Peyer's patch (tissue), 4 donors: ENCODE measurements at places on chromosomes 2 and 18.

DNA sequence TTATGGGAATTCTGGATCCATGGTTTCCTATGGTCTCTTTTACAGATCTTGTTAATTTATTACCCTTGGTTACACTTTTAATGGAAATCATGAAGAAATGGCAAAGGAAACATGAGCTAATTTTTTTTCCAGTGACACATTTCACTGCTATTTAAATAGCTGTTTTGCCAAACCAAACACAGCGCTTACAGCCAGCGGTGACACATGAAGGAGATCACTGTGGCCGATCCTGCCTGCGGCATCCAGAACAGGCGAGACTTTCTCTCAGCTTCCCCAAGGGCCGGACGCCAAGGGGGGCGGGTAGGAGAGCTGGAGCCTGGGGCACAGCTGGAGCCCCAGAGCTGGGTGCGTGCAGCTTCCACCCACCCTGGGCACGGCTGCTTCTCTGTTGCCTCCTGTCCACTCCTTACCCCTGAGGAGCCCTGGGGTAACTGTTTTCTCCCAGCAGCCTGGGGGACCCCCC is 81.4 kb upstream of the PKDCC start:
- peak; percentile 76 for DNase-seq

DNA sequence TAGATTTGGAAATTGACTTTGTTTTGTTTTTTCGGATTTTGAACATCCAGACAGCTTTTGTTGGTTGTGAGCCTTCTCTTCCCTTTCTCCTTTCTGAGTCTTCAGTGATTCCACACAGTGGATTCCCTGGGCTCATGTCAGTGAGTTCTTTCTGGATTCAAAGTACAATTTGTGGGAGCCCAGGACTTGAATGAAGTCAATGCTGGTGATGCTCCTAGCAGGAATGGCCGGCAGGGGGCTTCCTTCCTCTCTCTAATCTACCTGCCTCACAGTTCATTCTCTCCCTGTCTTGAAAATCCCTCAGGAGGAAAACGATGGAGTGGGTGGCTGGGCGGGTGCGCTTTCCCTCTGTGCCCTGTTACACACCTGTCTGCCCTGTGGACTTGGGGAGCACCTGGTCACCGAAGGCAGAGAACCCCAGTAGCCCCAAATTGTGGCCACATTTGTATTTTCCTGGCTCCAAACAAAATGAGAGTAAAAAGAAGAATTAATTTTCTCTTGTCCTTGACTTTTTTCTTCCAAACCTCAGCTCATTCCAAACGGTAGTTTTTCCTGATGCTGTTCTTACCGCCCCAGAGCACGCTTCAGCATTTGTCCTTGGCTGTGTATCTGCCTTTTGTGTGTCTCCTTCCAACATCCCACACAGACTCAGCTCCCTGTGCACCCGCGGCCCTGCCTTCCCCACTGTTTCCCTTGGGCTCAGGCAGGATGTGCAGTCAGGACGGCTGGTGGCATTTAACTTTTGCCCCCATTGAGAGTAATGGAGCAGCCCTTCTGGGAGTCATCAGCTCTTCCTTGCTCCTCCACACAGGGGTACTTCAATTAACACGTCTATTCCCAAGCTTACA is 86.6 kb downstream of the MARCO start:
- DNase-seq: no peak

GRCh38 chr18:63301434-63301833 is 18.1 kb downstream of the BCL2 start:
- no peak for DNase-seq

GRCh38 chr2:209070262-209070661 is 353.6 kb upstream of the MAP2 start:
- DNase-seq: no peak

DNA sequence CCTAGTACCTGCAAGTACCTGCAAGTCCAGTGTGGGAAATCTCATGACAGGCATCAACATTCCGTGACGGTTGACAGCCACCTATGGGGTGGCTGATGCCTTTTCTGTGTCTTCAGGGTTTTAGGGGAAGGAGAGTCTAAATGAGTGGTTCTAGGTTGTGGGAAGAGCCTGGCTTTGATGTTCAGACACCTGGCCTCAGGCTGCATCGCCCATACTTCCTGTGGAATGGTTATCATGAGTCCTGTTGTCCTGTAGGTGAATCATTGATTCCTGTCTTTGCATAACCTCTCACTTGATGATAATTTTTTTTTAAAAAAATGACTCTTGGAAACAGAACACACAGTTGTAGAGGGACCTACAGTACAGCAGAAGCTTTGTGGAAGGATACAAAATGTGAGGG is 108.9 kb downstream of the NEDD4L start:
- no peak for DNase-seq

DNA sequence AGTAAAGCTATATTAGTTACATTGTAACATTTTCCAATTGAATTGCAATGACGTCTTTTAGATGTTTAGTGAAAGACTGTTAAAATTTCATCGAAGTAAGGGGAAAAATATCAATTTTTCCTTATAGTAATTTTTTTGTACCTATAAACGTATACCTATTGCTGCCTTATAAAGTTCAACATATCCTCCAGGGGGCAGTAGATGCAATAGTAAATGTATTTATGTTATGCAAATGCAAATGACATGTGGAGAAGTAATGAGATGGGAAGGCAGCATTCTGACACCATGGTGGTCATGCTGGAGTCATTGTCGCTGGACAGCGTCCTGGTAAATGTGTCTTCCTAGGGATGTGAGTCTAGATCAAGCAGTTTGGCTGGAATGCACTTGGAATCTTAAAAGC is 38.7 kb downstream of the MSTN start:
- no peak for DNase-seq

- no peak for DNase-seq
Observed at GRCh38 chr2:162317058-162317742, 1.3 kb downstream of the IFIH1 start.

GRCh38 chr2:237281836-237282306 is 132.1 kb downstream of the COL6A3 start:
- no peak for DNase-seq

GRCh38 chr18:28168725-28169124 is 8.2 kb downstream of the CDH2 start:
- no peak for DNase-seq

GRCh38 chr2:65901756-65902155 is 469.4 kb upstream of the SPRED2 start:
- no peak for DNase-seq

- DNase-seq: no peak
Observed at GRCh38 chr2:172219201-172219600, 116.5 kb upstream of the DLX2 start.

GRCh38 chr2:19682493-19682892 is 219.3 kb downstream of the TTC32 start:
- DNase-seq: no peak

GRCh38 chr2:126999106-126999756 is 100.5 kb downstream of the TEX51 start:
- DNase-seq: no peak

DNA sequence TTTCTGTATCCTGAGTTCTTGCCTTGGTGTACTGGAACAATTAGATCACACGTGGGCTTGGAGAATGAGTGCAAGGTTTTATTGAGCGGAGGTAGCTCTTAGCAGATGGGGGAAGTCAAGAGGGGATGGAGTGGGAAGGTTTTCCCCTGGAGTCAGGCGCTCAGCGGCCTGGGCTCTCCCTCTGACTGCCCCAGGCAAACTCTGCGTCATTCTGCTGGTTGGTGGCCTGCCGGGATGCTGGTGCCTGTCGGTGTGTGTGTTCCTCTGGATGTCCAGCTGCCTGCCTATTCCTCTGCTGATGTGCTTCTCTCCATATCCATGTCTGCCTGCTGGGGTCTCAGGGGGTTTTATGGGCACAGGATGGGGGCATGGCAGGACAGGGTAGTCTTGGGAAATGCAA is 111.0 kb downstream of the TRIB2 start:
- no peak for DNase-seq

GRCh38 chr2:170454471-170455372 is 260.4 kb upstream of the SP5 start:
- no peak for DNase-seq

DNA sequence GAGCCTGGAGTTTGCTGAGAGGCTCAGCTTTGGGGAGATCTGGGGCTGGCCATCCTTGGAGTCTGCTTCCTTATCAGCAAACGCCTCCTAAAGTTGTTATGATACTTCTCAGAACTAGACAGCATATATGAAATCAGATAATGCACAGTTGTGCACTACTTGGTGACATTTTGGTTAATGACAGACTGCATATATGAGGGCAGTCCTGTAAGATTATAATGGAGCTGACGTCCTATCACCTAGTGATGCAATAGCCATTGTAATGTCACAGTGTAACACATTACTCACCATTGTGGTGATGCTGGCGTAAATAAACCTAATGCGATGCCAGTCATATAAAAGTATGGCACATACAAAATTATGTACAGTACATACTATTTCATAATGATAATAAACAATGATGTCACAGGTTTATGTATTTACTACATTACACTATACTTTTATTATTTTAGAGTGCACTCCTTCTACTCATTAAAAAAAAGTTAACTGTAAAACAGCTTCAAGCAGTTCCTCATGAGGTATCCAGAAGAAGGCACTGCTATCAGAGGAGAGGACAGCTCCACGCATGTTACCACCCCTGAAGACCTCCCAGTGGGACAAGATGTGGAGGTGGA is 298.1 kb upstream of the REV1 start:
- DNase-seq: no peak

DNA sequence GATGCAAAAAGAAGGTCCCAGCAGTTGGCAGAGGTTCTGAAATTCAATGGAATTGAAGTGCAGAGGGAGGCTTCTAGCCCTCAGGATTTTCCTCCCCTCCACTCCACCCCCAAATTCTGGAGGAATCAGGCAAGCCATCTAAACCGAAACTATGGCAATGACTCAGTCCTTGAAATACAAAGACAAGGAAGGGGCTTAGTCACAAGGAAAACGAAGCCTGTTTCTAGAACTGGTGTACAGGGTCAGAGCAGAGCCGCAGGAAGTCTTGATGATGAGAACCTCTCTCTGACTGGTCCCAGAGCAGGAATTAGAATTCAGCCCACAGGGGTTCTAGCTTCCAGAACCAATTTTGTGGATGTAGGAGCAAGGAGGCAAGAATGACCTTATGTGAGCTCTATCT is 111.7 kb upstream of the SCN1A start:
- DNase-seq: no peak

- DNase-seq: no peak
Observed at GRCh38 chr18:12076424-12077140, 17.1 kb upstream of the ANKRD62 start.

GRCh38 chr2:70330476-70330875 is 28.6 kb upstream of the FAM136A start:
- no peak for DNase-seq

DNA sequence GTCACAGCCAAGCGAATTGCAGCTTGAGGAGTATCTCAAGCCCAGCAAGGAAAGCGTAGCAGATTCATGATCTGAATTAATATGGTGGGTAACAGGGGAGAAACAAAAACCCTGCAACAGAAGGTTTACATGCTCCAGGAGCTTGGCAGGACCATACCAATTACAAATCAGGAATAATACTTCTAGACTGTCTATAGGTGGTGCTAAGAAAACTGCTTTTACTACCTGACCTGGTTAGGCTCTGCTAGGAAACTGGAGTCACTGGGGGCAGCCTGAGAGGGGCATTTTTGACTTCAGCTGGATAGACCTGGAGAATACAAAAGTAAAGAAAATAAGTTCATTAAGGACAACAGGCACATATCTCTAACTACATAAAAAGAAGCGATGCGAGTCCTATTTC is 24.6 kb upstream of the SPOPL start:
- no peak for DNase-seq

DNA sequence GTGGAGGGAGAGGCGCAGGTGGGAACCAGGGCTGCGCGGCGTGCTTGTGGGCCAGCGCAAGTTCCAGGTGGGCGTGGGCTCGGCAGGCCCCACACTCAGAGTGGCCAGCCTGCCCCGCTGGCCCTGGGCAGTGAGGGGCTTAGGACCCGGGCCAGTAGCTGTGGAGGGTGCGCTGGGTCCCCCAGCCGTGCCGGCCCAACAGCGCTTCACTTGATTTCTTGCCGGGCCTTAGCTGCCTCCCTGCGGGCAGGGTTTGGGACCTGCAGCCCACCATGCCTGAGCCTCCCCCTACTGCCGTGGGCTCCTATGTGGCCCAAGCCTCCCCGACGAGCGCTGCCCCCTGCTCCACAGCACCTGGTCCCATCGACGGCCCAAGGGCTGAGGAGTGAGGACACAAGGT is 1636.9 kb upstream of the SLC39A10 start:
- no peak for DNase-seq

DNA sequence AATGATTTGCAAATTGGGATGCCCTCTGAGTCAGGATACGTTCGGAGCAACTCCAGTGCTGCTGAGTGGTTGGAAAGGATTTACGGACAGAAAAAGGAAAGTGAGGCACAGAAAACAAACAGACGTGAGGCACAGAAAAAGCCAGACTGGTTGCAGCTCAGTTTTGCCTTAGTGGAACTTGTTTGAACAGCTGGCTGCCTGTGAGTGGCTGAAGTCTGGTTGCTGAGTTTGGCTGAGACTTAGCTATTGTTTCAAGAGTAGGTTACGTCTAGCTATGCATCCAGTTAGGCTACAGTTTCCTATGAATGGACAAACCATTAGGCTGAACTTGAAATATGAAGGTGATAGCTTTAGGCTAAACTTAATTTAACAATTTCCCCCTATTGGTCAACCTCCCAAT is 256.6 kb downstream of the VAPA start:
- no peak for DNase-seq

GRCh38 chr2:129092956-129093355 is 774.3 kb upstream of the HS6ST1 start:
- no peak for DNase-seq

GRCh38 chr18:6219116-6219717 is 195.5 kb downstream of the L3MBTL4 start:
- DNase-seq: no peak

DNA sequence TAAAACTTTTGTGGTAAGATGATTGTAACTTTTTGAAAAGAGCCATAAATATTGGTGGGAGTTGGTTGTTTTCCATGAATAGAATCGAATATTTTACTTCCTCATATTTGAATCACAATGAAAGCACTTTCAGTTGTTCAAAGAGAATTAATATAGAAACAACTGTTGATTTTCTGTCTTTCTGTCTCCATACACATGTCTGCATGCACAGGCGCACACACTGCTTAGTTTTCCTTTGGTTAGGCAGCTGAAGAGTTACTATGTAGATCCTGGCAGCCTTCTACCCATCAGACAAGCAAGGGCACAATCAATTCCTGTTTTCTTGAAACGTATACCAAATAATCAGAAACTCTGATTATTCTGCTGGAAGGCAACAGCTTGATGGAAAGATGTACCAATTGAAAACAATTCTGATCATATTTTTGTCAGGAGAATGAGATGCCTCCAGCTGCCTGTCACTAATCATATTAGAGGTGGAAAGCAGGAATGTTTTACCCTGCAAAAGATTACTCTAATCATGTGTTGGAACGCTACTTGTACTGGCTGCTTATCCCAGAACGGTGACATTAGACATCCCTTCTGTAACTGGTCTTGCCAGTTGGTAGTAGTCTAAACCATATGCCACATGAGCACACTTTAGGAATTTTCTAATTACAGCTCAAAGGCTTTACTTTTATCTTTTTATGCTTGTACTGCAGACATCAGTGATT is 24.0 kb downstream of the SPATS2L start:
- DNase-seq: no peak

- no peak for DNase-seq
Observed at GRCh38 chr2:221399183-221399582, 172.9 kb downstream of the EPHA4 start.

GRCh38 chr2:195390686-195391321 is 266.2 kb upstream of the SLC39A10 start:
- no peak for DNase-seq

GRCh38 chr2:98778151-98778550 is 47.2 kb upstream of the MGAT4A start:
- no peak for DNase-seq

GRCh38 chr2:191439481-191439880 is 194.3 kb downstream of the MYO1B start:
- DNase-seq: no peak
